ENCODE measurements at places on chromosomes 11 and 22.

DNA sequence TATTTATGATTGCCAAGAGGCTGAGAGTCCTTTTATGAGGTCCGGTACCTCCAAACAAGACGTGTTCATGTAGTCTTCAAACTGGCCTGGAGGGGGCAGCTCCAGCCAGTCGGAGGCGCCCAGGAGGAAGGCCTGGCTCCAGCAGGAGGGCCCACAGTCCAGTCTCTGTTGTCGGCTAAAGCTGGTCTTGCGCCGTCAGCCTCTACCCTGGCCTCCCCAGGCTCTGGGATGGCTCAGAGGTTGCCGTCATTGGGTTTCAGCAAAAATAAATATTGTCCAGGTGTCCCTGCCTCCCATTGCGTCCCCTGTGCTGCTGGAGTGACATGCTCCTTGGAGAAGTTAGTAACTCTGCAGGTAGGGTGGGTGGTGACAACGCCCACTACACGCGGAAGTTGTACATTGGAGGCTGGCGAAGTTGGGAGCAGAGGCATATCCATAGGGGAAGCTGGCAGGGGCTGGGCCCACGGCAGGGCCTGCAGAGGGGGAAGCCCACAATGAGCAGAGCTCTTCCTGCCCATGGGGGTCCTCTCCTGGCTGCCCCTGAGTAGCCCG is 1.0 kb upstream of the SLC25A1 start:
- peak; percentile 15 for DNase-seq

DNA sequence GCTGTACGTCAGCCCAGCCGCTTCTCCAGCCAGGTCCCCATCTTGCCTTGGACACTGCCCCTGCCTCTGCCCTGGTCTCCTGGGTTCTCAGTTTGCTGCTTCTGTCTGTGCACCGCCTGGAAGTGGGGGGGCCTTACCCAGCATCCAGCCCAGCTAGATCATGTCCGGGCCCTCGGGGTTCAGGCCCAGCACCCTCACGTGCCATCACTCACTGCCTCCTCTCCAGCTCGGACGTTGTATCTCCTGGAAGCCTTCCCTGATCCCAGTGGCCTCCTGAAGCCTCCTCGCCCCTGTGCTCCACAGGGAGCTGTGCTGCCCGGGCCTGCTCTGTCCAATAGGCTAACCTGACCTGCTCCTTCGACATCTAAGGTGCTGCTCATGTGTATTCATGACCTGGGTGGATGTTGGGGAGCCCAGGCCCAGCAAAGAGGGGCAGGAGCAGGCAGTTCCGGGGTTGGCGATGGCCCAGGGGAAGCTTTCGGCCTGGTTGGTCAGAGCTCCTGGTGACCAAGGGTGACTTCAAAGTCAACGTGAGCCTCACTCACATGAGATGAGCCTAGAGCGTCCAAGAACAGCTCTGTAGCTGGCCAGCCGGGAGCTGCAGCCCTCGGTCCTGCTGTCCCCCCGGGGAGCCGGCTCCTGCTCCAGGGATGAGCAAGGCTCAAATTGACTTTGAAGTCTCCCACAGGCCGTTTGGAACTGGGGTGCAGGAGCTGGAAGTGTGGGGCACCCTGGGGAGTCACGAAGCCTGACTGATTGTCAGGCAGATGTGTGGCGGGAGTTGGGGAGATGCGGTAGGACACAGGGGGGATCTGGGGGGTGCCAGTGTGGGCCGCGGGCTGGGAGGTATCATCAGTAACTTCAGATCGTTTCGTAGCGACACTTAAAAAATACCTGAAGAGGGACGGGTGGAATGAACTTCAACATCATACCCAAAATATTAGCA is 5.2 kb upstream of the ASCL2 start:
- DNase-seq = no peak

- peak; percentile 96 for DNase-seq
These were observed 25.0 kb upstream of the GAL start for GRCh38 chr11:68659158-68659921.

GRCh38 chr22:48478529-48479265 is 1349.0 kb downstream of the BRD1 start:
- no peak for DNase-seq

- no peak for DNase-seq
These were observed 49.4 kb upstream of the ADA2 start for GRCh38 chr22:17268501-17269223.

- no peak for DNase-seq
These were observed 11.0 kb upstream of the GRIK4 start for GRCh38 chr11:120500414-120501071.

DNA sequence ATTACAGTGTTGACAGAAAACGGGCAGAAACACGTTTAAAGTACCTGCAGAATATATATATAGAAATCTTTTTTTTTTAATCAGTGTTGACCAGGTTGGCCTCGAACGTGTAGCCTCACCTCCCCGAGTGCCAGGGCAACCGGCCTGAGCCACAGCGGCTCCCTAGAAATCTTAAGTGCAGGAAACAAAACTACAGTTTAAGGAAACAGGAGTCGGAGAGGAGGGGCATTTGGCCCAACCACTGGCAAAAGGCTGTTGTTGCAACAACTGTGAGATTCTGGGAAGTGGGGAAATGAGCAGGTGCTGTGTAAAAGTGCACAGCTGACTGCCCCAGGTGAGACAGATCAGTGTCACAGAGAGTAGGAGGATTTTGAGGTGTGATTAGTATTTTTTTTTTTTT is 3.7 kb downstream of the YWHAH start:
- no peak for DNase-seq

DNA sequence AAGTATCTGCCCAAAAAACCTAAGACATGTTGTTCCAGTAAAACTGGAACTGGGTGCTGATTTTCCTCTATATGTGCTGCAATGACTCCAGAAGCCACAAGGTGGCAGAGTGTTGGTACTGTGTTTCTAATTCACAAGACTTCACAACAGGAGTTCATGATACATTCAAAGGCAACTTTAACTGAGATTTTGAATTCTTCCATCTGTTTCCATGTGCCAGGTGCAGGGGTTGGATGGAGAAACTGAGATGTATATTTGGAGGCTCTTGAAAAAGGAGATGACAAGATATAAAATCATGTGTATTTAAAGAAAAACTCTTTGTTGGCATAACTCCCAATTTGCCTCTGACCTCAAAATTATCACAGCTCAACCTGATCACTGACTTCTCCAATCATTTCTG is 1098.6 kb upstream of the CCDC90B start:
- peak; percentile 2 for DNase-seq

DNA sequence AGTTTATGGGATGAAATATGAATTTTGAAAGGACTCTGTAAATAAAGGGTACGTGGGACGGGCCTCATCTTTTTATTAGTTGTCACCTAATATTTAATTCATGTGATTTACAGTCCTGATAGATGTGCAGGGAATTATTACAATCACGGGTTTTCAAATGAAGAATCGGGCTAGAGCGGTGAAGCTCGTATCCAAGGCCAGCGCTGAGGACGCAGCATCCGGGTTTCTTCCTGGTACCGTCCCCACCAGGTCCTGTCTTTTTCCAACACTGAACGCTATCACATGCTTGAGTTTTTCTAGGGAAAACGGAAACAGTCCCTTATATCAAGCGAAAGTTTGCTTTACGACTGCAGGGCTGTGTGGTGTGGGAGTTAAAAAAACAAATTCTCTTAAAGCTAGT is 787 bp downstream of the SMDT1 start:
- peak; percentile 10 for DNase-seq

- no peak for DNase-seq
These were observed 428.5 kb downstream of the SOX6 start for GRCh38 chr11:15927864-15928217.

DNA sequence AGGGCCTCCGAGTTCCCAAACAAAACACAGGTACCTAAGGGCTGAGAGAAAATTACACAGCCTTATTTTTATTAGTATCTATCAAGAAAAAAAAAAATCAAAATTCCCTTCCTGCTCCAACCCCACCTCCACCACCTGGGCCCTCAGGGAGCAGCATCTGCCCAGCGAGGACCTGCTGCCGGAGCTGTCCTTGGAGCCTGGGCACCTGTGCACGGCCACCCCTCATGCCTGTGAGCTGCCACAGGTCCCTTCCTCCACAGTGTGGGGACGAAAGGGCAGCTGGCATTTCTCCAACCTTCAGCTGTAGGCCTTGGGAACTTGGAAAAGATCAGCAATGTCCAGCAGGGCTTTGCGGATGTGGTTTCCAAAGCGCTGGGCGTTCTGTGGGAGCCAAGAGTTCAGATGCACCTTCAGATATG is 6.3 kb upstream of the SYCE3 start:
- no peak for DNase-seq

- DNase-seq = peak; percentile 29
These were observed 1.6 kb upstream of the BCR start for GRCh38 chr22:23178512-23179254.

DNA sequence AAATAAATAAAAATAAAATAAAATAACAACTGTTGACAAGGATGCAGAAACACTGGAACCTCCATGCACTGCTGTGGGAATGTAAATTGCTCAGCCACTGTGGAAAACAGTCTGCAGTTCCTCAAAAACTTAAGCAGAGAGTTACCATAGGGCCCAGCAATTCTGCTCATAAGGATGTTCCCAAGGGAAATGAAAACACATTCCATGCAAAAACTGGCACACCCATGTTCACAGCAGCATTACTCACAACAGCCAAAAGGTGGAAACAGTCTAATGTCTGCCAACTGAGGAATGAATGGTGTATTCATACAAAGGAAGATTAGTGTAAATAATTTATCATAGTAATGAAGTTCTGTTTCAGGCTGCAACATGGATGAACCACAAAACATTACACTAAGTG is 3.2 kb upstream of the KRTAP5-10 start:
- DNase-seq = no peak

- no peak for DNase-seq
These were observed 31.3 kb upstream of the SLN start for GRCh38 chr11:107743191-107743590.

DNA sequence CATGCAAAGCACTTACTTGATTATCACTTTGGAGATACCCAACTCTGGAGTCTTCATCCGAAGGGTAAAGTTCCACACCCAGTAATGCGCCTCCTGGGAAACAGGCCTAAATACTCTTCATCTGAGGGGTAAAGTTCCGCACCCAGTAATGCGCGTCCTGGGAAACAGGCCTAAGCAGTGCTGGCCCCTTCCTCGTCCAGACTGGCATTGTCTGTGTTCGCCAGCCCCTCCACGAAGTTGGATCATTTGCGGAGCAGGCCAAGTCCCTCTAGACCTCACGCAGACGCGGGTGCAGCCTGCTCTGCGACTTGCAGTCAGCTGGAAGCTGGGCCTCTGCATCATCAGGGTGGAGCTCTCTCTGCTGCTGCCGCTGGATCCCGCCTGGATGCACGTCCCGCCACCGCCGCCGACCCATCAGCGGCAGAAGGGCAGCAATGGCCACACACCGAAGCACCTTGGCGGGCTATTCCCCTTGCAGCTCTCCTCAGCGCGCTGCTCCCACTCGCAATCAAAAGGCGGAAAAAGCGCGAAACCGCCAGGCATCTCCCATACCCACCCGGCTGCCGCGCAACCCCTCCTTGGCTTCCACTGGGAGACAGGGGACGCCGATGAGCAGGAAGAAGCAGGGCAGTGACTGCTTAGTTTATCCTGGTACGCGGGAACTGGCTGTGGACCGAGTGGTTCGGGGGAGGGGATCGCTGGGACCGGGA is 34.1 kb upstream of the GLYATL1 start:
- peak; percentile 65 for DNase-seq

- no peak for DNase-seq
These were observed 1.4 kb upstream of the OVOL1 start for GRCh38 chr11:65785319-65786007.

DNA sequence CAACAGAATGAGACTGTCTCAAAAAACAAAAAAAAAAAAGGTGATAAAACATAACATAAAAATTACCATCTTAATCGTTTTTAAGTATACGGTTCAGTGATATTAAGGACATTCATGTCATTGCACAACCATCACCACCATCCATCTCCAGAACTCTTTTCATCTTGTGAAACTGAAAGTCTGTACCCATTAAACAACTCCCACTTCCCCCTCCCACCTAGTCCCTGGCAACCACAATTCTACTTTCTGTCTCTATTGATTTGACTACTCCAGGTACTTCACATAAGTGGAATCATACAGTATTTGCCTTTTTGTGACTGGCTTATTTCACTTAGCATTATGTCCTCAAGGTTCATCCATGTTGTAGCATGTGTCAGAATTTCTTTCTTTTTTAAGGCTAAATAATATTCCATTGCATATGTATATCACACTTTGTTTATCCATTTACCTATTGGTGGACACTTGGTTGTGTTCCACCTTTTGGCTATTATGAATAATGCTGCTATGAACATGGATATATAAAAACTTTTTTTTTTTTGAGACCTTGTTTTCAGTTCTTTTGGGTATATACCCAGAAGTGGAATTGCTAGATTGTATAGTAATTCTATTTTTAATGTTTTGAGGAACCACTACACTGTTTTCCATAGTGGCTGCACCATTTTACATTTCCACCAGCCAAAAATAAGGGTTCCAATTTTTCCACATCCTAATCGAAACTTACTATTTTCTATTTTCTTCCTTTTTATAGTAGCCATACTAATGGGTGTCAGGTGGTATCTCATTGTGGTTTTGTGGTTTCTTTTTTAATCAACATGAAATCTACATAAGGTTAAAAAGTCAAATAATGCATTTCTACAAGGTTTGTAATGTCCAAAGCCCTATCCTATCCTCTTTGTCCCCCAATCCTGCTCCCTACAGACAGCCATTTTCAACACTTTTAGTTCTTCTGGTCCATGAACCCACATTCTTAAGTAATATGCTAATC is 23.4 kb upstream of the PIK3C2A start:
- DNase-seq = no peak

- no peak for DNase-seq
These were observed 959 bp downstream of the CCND1 start for GRCh38 chr11:69641681-69642548.

DNA sequence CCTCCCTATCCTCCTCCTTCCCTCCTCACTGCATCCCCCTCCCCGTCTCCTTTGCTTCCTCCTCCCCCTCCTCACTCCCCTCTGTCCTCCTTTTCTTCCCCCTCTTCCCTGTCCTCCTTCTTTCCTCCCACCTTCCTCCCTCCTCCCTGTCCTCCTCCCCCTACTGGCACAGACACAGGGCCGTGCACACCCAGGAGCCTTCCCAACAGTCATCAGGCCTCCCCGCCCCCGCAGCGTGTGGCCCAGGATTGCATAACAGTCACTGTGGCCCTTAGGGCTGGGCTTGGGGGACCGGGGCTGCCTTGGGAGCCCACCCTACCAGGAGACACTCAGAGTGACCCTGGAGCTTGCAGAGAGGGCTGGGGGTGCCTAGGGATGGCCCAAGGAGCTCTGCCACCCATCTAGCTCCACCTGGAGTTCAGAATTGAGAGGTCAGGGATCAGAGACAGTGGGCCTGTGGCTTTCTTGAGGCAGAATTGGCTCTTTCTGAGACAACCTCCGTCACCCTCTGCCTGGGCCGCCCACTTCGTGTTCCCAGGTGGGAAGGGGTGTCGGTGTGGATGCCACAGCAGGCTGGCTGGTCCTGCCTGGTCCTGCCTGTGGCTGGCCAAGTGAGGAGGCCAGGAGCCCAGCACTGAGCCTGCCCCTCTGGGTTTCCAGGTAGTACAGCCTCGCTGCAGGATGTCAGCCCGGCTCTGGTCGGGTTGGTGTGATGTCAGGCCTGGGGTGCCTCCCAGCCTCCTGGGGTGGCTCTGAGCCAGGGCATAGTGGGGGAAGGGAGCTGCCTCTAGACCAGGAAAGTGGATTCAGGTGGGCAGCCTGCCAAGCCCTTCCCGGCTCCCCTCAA is 1.6 kb downstream of the SPI1 start:
- no peak for DNase-seq

- no peak for DNase-seq
These were observed 598.2 kb upstream of the ANO3 start for GRCh38 chr11:25733777-25734176.

- no peak for DNase-seq
These were observed 90.7 kb downstream of the DLG2 start for GRCh38 chr11:85536438-85536837.

All from NCI-H1092 (cell line).